ENCODE measurements at places on chromosomes 2 and 18. TPM values are rescaled to one million over a fixed set of nuclear protein-coding genes. Genes with fewer than 3 reads are reported as not detected.

GRCh38 chr2:153606623-153607022 is 128.1 kb upstream of the RPRM start:
- DNase-seq = no peak

Gene CMPK2
- 3.7 TPM for total RNA-seq

- no peak for DNase-seq
Observed at GRCh38 chr18:12314591-12315305, 6.7 kb downstream of the TUBB6 start.

Gene KCNE4
- 10.9 TPM for total RNA-seq

DNA sequence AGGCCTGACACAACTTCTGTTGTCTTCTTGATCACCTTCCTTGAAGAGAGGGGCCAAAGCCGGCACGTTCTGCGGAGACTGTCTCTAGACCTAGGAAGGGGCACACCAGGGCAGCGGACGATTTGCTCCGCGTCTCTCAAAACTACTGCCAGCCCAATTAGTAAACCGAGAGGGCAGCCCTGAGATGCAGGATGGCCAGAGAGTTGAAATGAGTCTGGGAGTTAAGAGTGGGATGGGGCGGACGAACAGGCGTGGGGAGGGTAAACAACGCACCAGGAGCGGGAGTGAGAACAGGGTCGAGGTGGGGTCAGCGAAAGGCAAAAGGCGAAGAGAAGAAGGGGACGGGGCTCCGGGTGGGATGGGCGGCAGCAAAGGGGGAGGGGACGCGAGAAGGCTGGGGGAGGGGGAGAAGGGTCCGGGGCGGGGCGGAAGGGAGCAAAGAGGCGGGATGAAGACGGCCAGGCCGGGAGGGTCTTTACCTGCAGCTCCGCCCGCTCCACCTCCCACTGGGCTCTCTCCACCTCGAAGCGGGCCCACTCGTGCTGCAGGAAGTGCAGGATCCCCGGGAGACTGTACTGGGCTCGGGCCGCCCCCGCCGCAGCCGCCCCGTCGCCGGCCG is 476 bp downstream of the STRN start:
- peak; percentile 84 for DNase-seq

- no peak for DNase-seq
Observed at GRCh38 chr2:140186313-140186712, 1406.1 kb upstream of the NXPH2 start.

Gene GCKR
- 0.69 TPM for total RNA-seq

Gene HOXD12
- not detected for total RNA-seq

DNA sequence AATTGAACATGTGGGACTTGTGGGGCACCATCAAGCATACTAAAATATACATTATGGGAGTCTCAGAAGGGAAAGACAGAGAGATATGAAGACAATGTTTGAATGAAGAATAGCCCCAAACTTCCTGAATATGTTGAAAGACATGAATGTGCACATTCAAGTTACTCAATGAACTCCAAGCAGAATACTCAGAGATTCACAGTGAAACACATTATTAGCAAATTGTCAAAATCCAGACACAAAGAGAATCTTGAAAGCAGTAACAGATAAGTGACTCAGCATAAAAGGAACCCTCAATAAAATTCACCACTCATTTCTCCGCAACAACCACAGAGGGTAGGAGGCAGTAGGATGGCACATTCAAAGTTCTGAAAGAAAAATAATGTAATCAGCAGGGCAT is 8.8 kb downstream of the C2orf92 start:
- no peak for DNase-seq

GRCh38 chr18:63001861-63002260 is 286.5 kb downstream of the PHLPP1 start:
- no peak for DNase-seq

DNA sequence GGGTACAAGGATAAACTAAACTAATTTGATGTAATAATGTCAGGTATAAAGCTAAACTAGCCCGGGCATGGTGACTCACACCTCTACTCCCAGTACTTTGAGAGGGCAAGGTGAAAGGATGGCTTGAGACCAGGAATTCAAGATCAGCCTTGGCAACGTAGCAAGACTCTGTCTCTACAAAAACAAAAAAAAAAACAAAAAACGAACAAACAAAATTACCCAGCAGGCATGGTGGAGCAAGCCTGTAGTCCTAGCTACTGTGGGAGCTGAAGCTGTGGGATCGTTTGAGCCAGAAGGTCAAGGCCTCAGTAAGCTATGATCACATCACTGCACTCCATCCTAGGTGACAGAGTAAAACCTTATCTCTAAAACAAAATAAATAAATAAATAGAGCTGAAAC is 131.8 kb upstream of the KYNU start:
- DNase-seq = no peak

- DNase-seq = no peak
Observed at GRCh38 chr18:33540392-33540791, 37.6 kb upstream of the ASXL3 start.

Gene SDC1
- total RNA-seq = 1.4 TPM

DNA sequence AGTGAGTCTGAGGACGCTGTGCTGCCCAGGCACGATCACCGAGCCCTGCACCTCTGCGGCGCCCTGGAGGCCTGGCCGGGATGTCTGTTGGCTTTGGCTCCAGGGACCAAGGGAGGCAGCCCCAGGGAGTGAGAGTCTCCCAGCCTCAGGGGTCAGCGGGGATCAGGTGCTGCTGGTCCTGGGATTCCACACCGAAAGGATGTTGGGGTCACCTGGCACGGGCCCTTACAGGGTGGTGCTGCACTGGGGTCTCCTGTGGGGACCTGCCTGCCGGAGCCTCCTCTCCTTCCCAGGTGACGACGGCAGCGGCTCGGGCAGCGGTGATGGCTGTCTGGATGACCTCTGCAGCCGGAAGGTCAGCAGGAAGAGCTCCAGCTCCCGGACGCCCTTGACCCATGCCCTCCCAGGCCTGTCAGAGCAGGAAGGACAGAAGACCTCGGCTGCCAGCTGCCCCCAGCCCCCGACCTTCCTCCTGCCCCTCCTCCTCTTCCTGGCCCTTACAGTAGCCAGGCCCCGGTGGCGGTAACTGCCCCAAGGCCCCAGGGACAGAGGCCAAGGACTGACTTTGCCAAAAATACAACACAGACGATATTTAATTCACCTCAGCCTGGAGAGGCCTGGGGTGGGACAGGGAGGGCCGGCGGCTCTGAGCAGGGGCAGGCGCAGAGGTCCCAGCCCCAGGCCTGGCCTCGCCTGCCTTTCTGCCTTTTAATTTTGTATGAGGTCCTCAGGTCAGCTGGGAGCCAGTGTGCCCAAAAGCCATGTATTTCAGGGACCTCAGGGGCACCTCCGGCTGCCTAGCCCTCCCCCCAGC is 30.5 kb downstream of the GPC1 start:
- DNase-seq = peak; percentile 41

DNA sequence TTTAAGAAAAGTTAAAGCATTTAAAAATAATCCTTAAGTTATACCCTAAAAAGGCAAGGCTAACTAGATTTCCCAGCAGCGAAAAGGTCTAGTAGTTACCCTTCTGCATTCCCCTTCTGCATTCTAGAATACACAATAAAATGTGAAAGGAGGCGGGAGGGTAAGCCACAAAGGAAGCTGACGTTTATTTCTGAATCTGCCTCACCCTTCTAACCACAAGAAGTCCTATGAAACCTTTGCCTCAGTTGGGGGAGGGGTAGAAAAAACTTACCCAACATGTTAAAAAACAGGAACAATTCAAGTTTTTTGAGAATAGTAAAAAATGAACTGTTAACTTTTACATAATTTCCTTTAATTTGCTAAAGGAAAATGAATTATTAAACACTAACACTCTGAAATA is 11.3 kb downstream of the STK17B start:
- DNase-seq = no peak

- DNase-seq = no peak
Observed at GRCh38 chr2:170332676-170333402, 154.9 kb downstream of the MYO3B start.

Gene SCN3A
- total RNA-seq = 2.4 TPM

GRCh38 chr2:70988726-70989648 is 5.7 kb downstream of the TEX261 start:
- no peak for DNase-seq

DNA sequence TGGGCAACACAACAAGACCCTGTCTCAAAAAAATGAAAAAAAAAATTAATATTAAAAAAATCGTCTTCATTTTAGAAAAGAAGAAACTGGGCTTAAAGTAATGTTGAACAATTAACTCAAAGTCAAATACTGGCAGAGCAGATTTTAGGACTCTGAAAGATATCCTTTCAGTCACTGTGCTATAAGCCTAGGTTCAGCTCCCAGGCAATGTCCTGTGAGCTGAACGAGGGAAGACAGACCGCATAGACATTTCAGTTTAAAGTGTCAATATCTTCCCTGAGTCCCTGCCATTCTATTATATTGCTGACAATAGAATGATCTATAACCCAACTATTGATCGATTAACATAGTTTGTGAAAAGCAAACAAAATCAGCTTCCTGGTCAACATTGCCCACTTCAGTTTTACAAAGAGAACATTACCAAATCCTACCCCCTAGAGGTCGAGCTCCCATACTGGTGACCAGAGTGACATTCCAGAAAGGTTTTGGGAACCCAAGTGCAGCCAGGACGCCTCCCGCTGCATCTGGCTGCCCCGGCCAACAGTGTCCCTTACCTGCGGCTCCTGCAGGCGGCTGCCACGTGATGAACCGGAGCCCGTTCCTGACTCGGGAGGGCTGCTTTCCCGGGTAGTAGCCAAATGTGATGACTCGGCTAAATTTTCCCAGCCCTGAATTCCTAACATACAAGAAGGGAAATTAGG is 639 bp downstream of the MRO start:
- peak; percentile 49 for DNase-seq

Gene STARD6
- total RNA-seq = not detected

- no peak for DNase-seq
Observed at GRCh38 chr2:126449677-126450076, 206.3 kb upstream of the GYPC start.

Gene VWA3B
- total RNA-seq = 1.0 TPM
